ENCODE measurements at places on chromosomes 13 and 19. TPM values are rescaled to one million over a fixed set of nuclear protein-coding genes. Genes with fewer than 3 reads are reported as not detected.

Gene RAP2A
- 24.0 TPM for total RNA-seq

Gene CYP2A6
- 0.23 TPM for total RNA-seq

Gene CSNK1A1L
- not detected for total RNA-seq

Gene ELSPBP1
- not detected for total RNA-seq

- no peak overlapping the region for H3K4me3 ChIP-seq
- H3K4me1 ChIP-seq, result peaks cover 8% of the 10 kb centered on the region
- no peak overlapping the region for H3K27ac ChIP-seq
- H3K27me3 ChIP-seq, result peaks cover 9% of the 10 kb centered on the region
- no peak for DNase-seq
- no peaks in the 10 kb centered on the region for H3K36me3 ChIP-seq
These were observed 317.9 kb downstream of the SHISA2 start for GRCh38 chr13:25733696-25734435.

DNA sequence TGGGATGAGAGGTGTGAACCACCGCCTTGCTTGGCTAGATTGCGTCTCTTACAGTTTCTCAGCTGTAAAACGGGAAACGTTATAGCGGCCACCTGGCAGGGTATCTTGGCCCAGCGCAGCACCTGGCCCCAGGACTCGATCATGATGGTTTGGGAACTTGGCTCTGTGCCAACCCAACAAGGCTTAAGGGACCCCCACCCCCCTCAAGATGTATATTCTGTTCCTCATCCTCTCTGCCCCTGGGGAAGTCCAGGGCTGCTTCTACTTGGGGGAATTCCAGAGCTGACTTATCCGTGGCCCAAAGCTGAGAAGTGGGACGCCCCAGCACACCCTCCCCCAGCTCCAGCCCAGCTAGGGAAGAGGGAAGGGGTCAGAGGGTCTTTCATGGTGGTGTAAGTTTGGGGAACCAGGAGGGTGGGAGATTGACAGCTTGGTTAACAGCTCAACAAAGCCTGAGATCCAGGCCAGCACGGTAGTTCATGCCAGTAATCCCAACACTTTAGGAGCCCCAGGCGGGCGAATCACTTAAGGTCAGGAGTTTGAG is 695 bp downstream of the ICAM1 start:
- H3K27me3 ChIP-seq, result no peaks in the 10 kb centered on the region
- peak overlapping the region; percentile 82 for H3K4me3 ChIP-seq
- no peaks in the 10 kb centered on the region for H3K36me3 ChIP-seq
- peaks cover 34% of the 10 kb centered on the region for H3K4me1 ChIP-seq
- H3K27ac ChIP-seq, result peak overlapping the region; percentile 88

DNA sequence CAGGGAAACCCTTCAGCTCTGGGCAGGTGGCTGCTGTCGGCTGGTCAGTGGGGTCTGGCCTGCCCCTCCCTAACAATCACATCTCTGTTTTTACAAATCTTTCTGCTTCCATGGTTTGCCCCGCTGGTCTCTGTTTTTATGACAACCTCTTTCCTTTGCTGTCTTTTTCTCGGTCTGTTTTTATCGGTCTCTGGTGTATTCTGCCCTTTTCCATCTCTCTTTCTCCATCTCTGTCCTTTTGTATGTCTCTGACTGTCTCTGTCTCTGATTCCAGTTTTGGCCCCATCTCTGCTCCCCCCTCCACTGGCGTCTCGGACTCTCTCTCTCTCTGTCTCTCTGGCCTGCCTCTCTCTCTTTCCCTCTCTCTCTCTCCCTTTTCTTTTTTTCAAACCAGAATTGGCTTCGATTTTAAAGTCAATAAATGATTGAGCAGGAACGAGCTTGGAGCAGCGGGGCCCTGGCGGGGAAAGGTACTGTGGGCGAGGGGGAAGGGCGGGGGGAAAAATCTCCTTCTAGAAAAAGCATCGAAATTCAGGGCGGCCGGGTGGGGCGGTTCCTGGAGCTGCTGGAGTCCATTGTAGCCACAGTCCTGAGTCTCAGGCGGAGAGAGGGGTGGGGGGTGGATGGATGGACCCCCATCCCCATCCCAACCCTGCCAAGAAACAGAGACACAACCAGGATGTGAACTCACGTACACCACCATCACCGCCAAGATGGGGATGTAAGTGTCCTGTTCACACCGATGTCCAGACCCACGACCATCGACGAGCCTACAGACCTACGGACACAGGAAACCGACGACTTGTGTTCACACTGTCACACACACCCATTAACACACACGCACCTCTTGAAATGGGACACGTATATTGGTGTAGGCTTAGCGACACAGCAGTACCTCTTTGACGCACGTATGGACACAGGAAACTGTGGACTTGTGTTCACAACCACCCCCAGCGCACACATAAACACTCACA is 3.0 kb downstream of the NFIX start:
- H3K4me3 ChIP-seq, result no peak overlapping the region
- H3K4me1 ChIP-seq, result peaks cover 5% of the 10 kb centered on the region
- H3K27me3 ChIP-seq, result no peaks in the 10 kb centered on the region

- H3K36me3 ChIP-seq, result peaks cover 9% of the 10 kb centered on the region
- no peaks in the 10 kb centered on the region for H3K27me3 ChIP-seq
- no peaks in the 10 kb centered on the region for H3K4me1 ChIP-seq
- DNase-seq, result no peak
- H3K4me3 ChIP-seq, result no peak overlapping the region
- H3K27ac ChIP-seq, result no peak overlapping the region
These were observed 7.7 kb downstream of the YIPF2 start for GRCh38 chr19:10920781-10921180.

DNA sequence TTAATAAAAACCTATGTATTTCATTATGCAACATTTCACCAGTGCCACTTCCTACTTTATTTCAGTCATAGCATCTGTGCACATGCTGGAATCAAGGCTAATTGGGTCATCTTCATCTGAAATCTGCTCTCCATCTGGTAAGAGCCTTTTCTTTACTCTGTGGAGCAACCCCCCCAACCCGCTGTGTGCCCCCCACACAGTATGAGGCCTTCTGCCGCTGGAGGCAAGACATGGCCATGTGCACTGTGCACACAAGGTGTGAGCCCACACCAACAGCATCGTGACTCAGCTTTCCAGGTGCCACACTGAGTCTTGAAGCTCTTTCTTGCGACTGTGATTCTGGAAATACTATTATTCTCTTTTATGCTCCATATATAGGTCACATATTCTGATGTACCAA is 471.0 kb downstream of the TBC1D4 start:
- no peak overlapping the region for H3K4me3 ChIP-seq
- no peaks in the 10 kb centered on the region for H3K4me1 ChIP-seq
- H3K36me3 ChIP-seq, result no peaks in the 10 kb centered on the region
- no peak overlapping the region for H3K27ac ChIP-seq
- DNase-seq, result no peak

DNA sequence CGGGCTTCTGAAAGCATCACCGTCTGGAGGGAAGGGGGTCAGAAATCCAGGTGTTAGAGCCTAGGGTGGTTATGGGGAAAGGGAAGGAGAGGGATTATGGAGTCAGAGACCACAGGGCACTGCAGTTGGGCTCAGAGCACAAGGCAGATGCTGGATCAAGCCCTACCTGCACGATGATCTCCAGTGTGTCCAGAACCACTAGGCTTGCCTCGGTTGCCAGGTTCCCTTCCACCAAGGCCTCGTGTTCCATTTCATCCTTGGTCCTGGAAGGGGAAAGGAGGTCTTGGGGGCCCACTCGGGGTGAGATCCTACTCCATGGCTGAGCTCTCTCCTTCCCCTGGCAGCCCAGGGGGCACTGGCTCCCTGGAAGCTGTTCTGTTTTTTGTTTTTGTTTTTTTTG is 17.0 kb upstream of the KANK2 start:
- no peaks in the 10 kb centered on the region for H3K27me3 ChIP-seq
- no peak for DNase-seq
- no peaks in the 10 kb centered on the region for H3K36me3 ChIP-seq
- H3K27ac ChIP-seq, result no peak overlapping the region
- H3K4me1 ChIP-seq, result no peaks in the 10 kb centered on the region

DNA sequence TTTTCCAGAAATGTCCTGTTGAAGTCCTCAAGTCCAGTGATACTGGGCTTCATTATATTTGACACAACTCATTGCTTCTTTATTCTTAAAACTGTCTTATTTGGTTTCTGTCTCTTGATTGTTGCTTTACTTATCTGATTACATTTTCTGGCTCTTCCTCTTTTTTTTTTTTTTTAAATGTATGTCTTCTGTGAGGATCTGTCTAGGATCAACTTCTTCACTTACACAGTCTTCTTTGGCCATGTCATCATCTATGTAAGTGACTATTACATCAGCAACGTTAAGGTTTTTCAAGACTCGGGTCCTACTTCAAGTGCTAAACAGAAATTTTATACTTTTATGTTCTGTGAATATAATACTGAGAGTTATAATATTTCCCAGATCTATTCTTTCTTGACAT is 162.1 kb downstream of the PDS5B start:
- H3K27me3 ChIP-seq, result no peaks in the 10 kb centered on the region
- no peaks in the 10 kb centered on the region for H3K4me1 ChIP-seq
- H3K36me3 ChIP-seq, result peaks cover 6% of the 10 kb centered on the region
- no peak overlapping the region for H3K4me3 ChIP-seq
- H3K27ac ChIP-seq, result no peak overlapping the region
- DNase-seq, result no peak

- H3K27ac ChIP-seq, result no peak overlapping the region
- H3K36me3 ChIP-seq, result no peaks in the 10 kb centered on the region
- DNase-seq, result no peak
- no peaks in the 10 kb centered on the region for H3K4me1 ChIP-seq
- no peak overlapping the region for H3K4me3 ChIP-seq
These were observed 1559.2 kb downstream of the SLITRK1 start for GRCh38 chr13:82323101-82323500.

DNA sequence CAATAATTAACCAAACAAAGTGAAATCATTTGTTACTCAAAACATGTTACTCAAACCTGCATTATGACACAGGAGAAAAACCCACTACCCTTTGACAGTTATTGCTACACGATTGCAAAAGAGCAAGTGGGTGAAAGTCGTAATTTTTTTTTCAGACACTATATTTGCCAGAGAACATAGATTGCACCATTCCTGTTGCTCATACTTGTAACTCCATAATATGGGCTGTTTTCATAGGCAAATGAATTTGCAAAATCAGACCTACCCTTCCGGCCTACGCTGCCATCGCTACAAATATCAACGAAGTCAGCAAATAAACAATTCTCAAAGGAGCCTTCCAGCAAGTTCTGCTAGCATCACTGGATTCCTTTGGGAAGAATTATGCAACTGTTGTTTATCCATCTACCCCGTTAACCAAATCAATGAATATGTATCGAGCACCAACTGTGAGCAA is 396.5 kb downstream of the IRS2 start:
- DNase-seq, result no peak
- no peaks in the 10 kb centered on the region for H3K4me1 ChIP-seq
- no peak overlapping the region for H3K4me3 ChIP-seq
- H3K36me3 ChIP-seq, result no peaks in the 10 kb centered on the region
- H3K27ac ChIP-seq, result no peak overlapping the region

- no peaks in the 10 kb centered on the region for H3K36me3 ChIP-seq
- no peak overlapping the region for H3K27ac ChIP-seq
- peaks cover 6% of the 10 kb centered on the region for H3K4me1 ChIP-seq
- DNase-seq, result no peak
These were observed 2.3 kb downstream of the MATK start for GRCh38 chr19:3783660-3784584.

DNA sequence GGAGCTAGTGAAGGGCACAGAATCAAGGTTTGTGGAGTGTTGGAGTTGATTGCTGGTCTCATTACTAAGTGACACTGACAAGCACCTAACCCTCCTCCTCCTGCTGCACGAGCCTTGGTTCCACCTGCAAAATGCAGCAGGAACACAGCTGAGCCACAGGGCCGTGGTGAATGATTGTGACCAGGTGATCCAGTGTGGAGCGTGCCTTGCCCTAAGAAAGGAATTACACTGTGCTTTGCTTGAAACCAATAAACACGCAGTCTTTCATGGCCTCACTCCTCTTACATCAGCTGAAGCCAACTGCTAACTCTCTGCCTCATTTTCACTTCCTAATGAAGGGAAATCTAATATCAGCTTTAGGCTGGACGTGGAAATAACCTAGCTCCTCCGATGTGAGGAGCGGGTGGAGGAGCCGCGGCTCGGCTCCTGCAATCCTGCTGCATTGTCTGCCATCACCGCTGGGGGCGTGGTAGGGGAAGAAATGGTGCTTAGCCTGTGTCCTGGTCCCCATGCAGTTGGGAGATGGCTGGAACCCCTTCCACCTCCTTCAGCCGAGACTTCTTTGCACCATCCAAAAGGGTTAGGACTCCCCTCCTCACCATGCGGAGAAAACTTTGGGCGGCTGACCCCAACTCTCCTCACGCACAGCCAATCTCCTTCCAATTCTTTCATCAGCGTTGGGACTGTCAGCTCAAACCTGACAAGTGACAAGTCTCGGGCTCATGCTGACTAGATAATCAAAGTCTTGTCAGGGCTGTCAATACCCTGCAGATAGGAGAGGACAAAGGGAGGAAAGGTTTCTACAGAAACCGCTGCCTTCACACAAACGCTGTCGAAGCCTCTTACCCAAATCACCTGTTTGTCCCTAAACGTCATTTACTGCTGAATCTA is 427.9 kb downstream of the ZNF536 start:
- no peak overlapping the region for H3K4me3 ChIP-seq
- H3K27ac ChIP-seq, result no peak overlapping the region
- H3K4me1 ChIP-seq, result no peaks in the 10 kb centered on the region

- DNase-seq, result no peak
- no peaks in the 10 kb centered on the region for H3K27me3 ChIP-seq
- H3K4me1 ChIP-seq, result peaks cover 6% of the 10 kb centered on the region
These were observed 9.2 kb downstream of the MRPS12 start for GRCh38 chr19:38939957-38940356.

DNA sequence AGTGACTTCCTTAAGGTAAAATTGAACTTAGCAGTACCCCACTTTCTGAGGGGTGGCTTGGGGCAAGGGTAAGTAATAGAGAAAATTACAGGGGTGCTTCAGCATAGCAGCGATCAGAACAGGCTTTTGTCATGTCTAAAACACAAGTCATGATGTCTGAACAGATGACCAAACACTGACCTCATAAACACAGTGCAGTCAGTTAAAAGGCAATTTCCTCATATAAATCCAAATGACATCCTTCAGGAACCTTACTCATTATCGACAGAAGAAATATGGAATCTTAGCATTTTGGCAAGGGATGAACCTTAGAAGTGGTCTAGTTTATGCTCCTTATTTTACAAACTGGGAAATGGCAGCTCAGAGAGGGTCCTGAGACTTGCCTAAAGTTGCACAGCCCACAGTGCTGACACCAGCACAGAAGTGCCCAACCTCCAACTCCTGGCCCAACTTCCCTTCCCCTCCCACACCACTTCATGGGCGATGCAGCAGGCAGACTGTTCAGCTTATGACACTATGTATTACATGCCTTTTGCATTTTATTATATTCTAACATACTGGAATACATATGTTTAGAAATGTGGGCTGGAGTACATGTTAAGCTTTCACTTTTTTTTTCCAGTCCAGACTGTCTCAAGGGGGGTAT is 3.6 kb downstream of the GJA3 start:
- peaks cover 11% of the 10 kb centered on the region for H3K27me3 ChIP-seq
- DNase-seq, result no peak
- peaks cover 19% of the 10 kb centered on the region for H3K4me1 ChIP-seq
- no peak overlapping the region for H3K4me3 ChIP-seq

DNA sequence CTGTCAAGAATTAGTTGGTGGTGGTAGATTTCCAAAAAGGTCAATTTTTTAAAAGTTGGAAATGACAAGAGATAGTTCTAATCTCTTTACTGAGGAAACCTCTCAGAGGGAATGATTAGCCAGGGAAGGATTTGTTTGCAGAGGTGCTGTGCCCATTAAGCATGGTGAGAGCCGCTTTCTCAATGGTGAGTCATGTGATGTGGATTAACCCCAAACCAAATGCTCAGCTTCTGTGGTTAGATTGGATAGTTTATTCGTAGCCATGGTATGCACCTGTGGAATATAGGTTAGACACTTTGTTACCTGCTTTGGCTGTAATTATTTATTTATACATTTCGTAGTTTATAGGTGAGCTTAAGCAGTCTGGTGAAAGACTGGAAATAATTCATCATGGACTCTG is 7.1 kb downstream of the HNRNPM start:
- peaks cover 37% of the 10 kb centered on the region for H3K36me3 ChIP-seq
- H3K4me3 ChIP-seq, result no peak overlapping the region
- no peak overlapping the region for H3K27ac ChIP-seq
